ENCODE measurements at places on chromosomes 2 and 18.

DNA sequence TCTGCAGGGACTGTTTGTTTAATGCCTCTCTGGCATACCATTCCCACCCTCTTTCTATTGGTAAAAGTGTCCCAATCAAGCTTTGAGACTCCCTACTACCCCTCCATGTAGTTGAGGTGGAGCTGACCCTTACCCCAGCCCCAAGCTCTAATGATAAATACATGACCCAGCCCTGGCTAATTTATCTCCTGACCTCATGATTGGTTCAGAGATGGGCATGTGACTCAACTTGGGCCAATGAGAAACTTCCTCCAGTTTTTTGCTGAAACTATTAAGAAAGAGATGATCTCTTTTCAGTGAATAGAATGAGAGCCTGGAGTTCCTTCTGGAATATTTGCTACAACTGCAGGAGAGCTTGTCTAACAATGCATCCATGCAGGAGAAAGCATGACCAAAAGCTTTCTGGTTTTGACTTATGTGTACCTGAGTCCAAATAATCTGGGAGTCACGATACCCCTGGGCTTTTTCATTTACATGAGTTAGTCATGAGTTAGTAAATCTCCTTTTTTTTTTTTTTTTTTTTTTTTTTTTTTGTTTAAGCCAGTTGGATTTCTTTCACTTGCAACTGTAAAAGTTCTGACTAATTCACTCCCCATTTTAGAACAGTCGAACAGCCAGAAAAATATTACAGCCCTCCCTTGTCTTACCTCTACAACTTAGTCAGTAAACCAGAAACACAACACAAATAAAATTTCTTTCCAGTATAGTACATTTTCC is 66.5 kb upstream of the TLK1 start:
- DNase-seq: no peak

DNA sequence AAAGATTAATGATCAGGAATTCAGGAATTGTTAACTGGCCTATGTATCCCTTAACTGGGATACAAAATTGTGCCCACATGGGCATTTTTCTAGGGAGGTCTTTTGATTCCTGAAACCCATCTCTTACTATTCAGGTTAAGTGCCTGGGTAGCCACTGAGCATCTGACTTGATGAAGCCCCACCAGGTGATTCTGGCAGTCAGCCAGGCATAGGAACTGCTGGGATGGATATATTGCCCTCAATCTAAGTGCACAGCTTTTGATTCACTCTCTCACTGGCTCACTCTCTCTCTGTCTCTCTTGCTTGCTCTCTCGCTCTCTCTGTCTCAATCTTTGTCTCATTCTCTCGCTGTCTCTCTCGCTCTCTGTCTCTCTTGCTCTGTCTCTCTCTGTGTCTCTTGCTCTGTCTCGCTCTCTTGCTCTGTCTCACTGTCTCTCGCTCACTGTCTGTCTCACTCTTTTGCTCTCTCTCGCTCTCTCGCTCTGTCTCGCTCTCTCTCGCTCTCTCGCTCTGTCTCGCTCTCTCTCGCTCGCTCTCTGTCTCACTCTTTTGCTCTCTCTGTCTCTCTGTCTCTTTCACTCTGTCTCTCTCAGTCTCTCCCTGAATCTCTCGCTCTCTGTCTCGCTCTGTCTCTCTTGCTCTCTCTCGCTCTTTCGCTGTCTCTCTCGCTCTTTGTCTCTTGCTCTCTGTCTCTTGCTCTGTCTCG is 22.3 kb downstream of the INPP1 start:
- no peak for DNase-seq

DNA sequence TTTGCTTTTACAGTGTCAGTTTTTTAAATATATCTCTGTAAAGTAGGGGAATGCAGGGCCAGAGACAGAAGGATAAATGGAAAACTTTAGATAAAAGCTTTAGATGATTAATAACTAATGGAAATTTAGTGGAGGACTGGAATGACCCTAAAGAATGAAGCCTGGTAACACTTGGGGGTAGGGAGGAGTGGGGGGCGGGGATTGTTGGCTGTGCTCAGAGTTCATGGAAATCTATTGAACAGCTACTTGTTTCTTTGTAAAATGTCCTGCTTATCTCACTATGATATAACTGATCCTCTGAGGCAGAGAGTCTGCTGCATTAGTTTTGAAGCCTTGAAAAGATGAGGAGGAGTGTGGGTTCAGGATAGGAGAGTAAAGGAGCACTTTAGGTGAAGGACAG is 90.5 kb downstream of the TMEM185B start:
- DNase-seq: no peak

GRCh38 chr2:159984034-159984433 is 78.4 kb downstream of the PLA2R1 start:
- DNase-seq: no peak

GRCh38 chr2:217049956-217050355 is 190.1 kb upstream of the TNP1 start:
- DNase-seq: no peak

GRCh38 chr2:88654714-88655113 is 27.4 kb upstream of the EIF2AK3 start:
- DNase-seq: no peak

DNA sequence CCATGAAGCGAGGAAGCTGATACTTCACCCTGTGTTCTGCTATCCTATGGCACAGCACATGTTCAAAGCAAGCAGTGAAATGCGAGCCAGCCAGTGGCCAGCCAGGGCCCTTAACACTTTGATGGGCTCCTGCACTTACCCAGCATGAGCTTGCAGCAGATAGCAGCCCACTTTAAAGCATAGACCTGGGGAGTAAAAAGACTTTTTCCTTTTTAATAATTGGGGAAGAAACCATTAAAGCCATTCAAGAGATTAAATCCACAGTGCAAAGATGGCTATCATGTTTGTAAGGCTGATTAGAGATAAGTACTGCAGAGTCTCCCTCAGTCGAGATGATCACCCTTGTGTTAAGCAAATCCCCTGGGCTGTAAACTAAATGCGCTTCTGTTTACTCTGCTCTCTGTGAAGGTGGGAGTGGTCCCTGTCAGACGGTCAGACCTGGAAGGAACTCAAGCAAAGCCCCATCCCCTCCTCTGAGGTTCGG is 15.7 kb downstream of the CCBE1 start:
- DNase-seq: no peak

- DNase-seq: no peak
These were observed 78.8 kb upstream of the FAM136A start for GRCh38 chr2:70380621-70381020.

DNA sequence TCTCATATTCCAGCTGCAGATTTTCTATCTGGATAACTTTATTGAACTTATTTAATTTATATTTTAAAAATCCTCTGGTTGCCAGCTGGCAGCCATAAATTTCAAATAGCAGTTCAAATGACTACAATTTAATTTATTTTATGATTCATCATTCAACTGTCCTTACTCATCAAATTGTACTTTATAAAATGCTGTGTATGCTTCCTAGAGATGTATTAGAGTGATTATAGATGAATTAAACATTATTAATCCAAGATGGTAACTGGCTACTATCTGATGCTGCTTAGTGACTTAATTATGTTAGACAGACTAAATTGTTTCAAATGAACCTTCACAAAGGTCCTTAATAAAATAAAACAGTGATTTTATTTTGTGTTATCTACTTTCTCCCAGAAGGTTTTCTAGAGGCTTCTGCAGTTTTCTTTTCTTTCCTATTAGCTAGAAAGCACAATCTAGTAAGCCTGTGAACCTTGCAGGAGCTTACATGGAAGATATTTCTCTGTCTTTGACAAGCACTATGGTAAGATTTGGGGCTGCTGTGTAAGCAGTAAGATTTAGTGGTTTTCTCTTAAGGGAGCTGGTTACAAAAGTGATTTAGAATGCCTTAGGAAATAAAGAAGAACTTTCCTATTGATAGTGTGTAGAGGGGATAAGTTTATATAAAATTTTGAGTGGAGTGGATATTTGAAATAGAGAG is 322.3 kb downstream of the FSIP2 start:
- DNase-seq: no peak

- no peak for DNase-seq
These were observed 353 bp upstream of the NUP35 start for GRCh38 chr2:183123959-183124221.

DNA sequence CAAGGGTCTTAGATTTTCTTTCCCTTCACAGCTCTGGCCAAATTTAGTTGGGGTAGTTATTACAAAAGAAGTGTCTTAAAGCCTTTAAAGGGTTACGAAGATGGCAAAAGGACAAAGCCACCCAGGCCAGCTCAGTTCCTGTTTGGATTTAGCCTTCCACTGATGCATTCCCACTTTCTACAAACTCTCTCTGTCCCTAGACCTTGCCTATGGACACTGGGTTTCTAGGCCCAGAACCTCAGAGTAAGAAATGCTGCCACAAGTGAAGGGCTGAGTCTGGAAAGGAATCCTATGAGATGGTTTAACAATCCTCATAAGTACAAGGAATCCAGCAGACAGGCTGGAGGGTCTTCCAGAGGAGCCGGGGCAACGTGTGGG is 13.4 kb downstream of the NFE2L2 start:
- no peak for DNase-seq

DNA sequence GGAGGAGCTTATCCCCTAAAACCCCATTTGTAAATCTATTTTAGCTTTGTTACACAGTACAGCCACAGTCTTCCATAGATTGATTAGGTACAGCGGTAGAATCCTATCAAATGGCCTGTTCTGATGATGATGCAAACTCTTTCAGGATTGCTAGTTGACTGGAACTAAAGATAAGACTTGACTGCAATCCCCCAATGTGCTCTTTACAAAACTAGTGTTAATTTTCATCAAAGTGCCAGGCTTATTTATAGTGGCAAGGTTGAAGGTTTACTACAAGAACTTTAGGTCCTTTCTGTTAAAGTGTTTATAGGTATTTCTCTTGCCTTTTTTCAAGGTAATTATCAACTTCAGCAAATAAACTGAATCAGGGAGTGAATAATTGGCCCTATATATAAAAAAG is 9.0 kb upstream of the OTX1 start:
- DNase-seq: no peak

GRCh38 chr2:241901018-241901380 is 31.5 kb downstream of the RTP5 start:
- no peak for DNase-seq

DNA sequence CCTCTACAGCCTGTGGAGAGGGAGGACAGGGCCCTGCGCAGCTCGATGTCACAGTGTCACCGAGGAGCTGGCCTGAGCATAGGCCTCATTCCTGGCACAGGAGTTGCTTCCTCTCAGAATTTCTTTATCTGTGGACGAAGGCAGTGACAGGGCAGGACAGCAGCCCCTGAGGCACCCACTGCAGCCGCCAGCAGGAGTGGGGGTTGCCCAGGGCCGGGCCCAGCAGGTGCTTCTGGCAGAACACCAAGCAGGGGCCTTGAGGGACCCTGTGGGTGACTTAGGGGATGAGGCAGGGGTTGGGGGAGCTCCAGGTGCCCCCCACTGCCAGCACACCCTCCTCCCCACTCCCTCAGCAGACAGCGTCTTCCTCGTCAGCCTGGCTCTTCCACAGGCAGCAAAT is 290.0 kb downstream of the PHLPP1 start:
- no peak for DNase-seq

- no peak for DNase-seq
These were observed 38.7 kb upstream of the ANXA4 start for GRCh38 chr2:69703189-69703588.

GRCh38 chr2:1572638-1573037 is 159.4 kb downstream of the TPO start:
- DNase-seq: no peak

DNA sequence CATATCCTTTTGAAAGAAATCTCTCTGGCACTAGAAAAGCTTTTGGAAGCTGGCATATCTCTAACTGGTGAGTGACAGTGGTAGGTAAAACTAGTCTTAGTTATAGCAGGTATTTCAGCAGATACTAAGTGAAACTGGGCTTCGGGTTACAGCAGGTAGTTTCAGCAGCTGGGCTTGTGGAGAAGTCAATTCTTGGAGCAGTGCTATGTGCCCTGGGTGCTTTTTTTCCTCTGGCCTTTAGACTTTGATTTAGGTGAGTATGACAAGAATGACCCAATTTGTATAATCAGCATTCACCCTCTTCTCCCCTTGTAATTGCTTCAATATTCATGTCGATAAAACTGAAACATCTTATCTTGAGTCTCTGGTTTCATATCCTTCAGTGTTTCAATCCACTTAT is 123.1 kb downstream of the KYNU start:
- no peak for DNase-seq

GRCh38 chr2:71637168-71637567 is 183.8 kb downstream of the DYSF start:
- DNase-seq: no peak

Data from activated CD4-positive, alpha-beta T cell treated with anti-CD3 and anti-CD28 coated beads, Interleukin-2, amount 50 U/mL, for 1 hour (primary cell).